ENCODE measurements at places on chromosomes 1 and 21. TPM values are rescaled to one million over a fixed set of nuclear protein-coding genes. Genes with fewer than 3 reads are reported as not detected.

The LCE1F gene
- total RNA-seq = not detected

The OR10J1 gene
- not detected for total RNA-seq

The TCP10L gene
- total RNA-seq = not detected

The LCE1C gene
- total RNA-seq = not detected

The CYP4Z1 gene
- not detected for total RNA-seq

The CASQ1 gene
- not detected for total RNA-seq

The BLACAT1 gene
- not detected for total RNA-seq

The PLA2G2D gene
- total RNA-seq = not detected

The SLC9C2 gene
- not detected for total RNA-seq

The RPE65 gene
- total RNA-seq = not detected

The PDZK1IP1 gene
- not detected for total RNA-seq

The PIGR gene
- total RNA-seq = not detected

The CFHR4 gene
- total RNA-seq = not detected

The JMJD4 gene
- total RNA-seq = 31.1 TPM

The SORT1 gene
- total RNA-seq = 9.7 TPM

The ARHGAP29 gene
- 19.3 TPM for total RNA-seq

The AVPR1B gene
- total RNA-seq = not detected

The VANGL2 gene
- total RNA-seq = 1.7 TPM

The FNDC5 gene
- 2.0 TPM for total RNA-seq

The FHL3 gene
- total RNA-seq = 10.9 TPM

The HPDL gene
- total RNA-seq = 1.1 TPM

The USF1 gene
- 83.1 TPM for total RNA-seq

The RIMKLA gene
- total RNA-seq = not detected

The COL6A1 gene
- 242 TPM for total RNA-seq

The SPRR2G gene
- total RNA-seq = not detected

The ADCY10 gene
- under 0.01 TPM for total RNA-seq

The IQGAP3 gene
- total RNA-seq = 4.9 TPM

The SYCP1 gene
- not detected for total RNA-seq

The PLEKHN1 gene
- under 0.01 TPM for total RNA-seq

The CYP4A11 gene
- total RNA-seq = not detected

The PGLYRP4 gene
- total RNA-seq = not detected

The GPR89A gene
- total RNA-seq = 18.4 TPM

The DYNLT4 gene
- total RNA-seq = 0.45 TPM

The VCAM1 gene
- total RNA-seq = 6.6 TPM

The OR2T11 gene
- not detected for total RNA-seq

The DTL gene
- total RNA-seq = 0.35 TPM

The CD52 gene
- total RNA-seq = not detected

The CYP2J2 gene
- not detected for total RNA-seq

The FOXD2 gene
- 0.08 TPM for total RNA-seq

The GPR137B gene
- total RNA-seq = 6.5 TPM

The CR1L gene
- not detected for total RNA-seq

The KLHDC9 gene
- 1.5 TPM for total RNA-seq

The SERTAD4 gene
- total RNA-seq = not detected

The LCA5L gene
- 0.35 TPM for total RNA-seq

The ACKR1 gene
- total RNA-seq = not detected
